Thyroid gland (tissue), 4 donors: ENCODE measurements at places on chromosomes 12 and 14. TPM values are rescaled to one million over a fixed set of nuclear protein-coding genes. Genes with fewer than 3 reads are reported as not detected.

Gene TMEM233
- 1.3 TPM for total RNA-seq

Gene HOTAIR
- total RNA-seq = not detected

Gene TBC1D30
- 31.3 TPM for total RNA-seq

Gene GPD1
- total RNA-seq = 10.6 TPM

Gene CACNA2D4
- 1.7 TPM for total RNA-seq

Gene ANP32D
- total RNA-seq = not detected

Gene CISTR
- not detected for total RNA-seq

Gene RDH12
- total RNA-seq = 0.92 TPM

Gene EAPP
- 68.7 TPM for total RNA-seq

Gene CEBPE
- not detected for total RNA-seq

DNA sequence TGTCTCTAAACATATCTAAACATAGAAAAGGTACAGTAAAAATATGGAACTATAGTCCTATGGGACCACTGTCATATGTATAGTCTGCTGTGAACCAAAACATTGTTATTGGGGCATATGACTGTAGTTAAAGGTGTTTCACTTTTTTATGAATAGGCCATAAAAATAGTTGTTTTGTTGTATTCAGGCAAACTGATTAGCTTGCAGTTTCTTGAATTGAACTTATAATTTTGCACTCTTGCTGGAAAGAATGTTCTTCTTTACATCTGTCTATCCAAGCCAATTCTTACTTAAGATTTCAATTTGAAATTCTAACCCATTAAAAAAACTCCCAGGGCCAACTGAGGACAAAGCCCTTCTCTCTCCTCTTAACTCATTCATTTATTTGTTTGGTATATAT, 234.1 kb downstream of the NOVA1 start:
- no peak overlapping the region for H3K4me3 ChIP-seq
- H3K4me1 ChIP-seq = no peaks in the 10 kb centered on the region
- DNase-seq = no peak
- no peaks in the 10 kb centered on the region for H3K27me3 ChIP-seq
- H3K36me3 ChIP-seq = no peaks in the 10 kb centered on the region
- H3K27ac ChIP-seq = no peak overlapping the region

DNA sequence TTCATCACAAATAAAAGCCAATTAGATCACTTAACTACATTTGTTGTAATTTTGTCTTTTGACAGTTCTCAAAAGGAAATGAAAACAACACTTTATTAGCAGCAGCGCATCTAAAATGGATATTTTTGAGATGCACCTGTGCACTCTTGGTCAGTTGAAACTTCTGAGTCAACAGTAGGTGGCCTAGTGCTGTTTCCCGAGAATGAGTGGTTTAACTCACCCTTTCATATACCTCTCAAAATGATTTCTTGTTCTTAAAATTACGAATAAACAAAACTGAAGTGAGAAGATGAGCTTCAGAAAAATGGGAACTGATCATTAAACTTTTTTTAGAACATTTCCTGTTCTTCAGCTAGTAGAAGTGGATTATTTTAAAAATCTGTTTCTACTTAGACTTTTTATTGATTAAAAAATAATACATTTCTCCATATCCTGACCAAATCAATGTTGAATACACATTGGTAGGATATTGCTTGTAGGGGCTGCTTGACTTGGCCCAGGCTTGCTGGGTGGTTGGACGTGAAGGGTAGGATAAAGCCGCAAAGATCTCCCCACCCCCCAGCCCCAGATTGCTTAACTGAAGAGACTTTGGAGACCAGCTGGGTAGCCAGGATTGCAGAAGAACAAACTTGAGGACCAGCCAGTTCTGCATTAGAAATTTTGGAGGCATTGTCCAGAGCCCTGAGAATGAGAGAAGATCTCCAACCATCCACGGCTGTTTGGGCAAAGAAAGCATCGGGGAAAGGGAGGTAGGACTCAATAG, 22.3 kb upstream of the STK38L start:
- H3K27ac ChIP-seq = no peak overlapping the region
- DNase-seq = no peak
- no peaks in the 10 kb centered on the region for H3K27me3 ChIP-seq
- H3K4me1 ChIP-seq = no peaks in the 10 kb centered on the region
- no peaks in the 10 kb centered on the region for H3K36me3 ChIP-seq

- no peaks in the 10 kb centered on the region for H3K27me3 ChIP-seq
- no peak overlapping the region for H3K4me3 ChIP-seq
- H3K4me1 ChIP-seq = peaks cover 8% of the 10 kb centered on the region
- no peak overlapping the region for H3K27ac ChIP-seq
- H3K36me3 ChIP-seq = no peaks in the 10 kb centered on the region
Observed at GRCh38 chr12:513446-513845, 53.7 kb downstream of the B4GALNT3 start.

DNA sequence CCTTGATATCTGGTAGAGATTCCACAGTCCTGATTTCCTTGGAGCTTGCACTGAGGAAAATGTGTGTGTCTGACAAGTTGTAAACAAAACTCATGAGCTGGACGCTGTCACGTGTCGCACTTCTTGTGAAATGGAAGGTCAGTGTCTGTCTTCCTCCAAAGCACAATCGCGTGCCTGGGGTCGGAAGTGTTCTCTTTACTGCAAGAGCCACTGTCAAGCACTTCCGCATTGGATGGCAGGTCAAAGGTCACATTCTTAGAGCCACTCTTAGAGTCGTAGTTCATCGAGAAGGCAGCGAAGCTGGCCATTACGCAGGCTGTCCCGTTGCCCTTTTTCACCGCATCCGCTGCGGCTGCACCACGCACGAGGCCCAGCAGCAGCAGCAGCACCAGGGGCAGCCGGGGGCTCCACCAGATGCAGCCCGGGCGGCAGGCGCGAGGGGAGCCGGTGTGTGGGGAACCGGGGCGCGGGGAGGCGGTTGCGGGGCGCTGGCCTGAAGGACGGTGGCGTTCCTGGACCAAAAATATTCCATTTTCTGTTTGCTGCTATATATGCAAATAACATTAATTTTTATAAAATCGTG, 45.0 kb downstream of the LRTM2 start:
- no peaks in the 10 kb centered on the region for H3K36me3 ChIP-seq
- no peak overlapping the region for H3K4me3 ChIP-seq

DNA sequence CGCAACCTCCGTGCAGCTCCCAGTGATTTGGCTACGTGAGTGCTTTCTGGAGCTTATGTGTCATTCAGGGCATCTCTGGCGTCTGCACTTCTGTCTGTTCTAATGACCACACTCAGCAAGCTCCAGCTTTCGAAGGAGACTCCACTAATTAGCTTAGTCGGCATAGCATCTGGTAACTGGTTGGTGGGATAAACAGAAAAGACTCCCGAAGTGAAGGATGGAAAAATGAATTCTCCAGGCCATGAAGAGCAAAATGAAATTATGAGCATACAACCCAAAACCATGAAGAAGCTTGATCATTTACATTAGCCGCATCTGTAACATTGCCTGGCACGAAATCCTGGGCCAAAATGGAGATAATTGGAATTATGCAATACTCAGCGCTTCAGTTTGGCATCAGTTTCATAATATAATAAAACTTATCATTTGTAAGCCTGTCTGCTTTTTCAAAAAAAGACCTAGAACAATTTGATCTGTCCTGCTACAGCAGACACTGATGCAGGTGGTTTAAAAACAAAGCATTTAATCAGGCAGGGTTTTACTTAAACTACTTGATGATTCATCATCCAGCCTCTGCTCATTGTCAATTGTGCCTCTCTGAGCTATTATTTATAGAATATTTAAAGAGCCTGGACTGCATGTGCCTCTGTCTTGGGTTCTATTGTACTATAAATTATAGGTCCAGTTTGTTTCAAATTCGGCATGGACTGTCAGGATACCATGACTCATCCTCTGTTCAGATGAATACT, 87.4 kb downstream of the SYT1 start:
- no peaks in the 10 kb centered on the region for H3K27me3 ChIP-seq
- H3K4me3 ChIP-seq = no peak overlapping the region
- H3K27ac ChIP-seq = no peak overlapping the region

DNA sequence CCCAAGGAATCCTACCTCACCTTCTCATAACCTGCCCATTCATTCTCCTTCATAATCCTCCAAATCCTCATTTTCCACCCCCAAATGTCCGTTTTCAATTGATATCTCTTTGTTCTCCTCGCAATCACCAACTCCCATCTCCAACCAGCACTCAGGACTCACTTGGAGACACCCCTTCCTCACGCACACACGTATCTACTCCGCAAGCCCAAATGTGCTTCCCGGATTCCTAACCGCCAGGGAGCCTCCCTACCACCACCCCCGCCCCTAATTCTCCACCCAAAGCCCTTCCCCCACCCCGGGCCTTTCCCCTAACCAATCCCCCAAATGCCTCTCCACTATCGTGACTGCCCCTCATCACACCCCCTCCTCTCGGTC, 304 bp downstream of the KCTD10 start:
- peak overlapping the region; percentile 98 for H3K27ac ChIP-seq
- no peaks in the 10 kb centered on the region for H3K36me3 ChIP-seq
- H3K4me1 ChIP-seq = peaks cover 54% of the 10 kb centered on the region
- no peak for DNase-seq
- no peaks in the 10 kb centered on the region for H3K27me3 ChIP-seq
- peak overlapping the region; percentile 79 for H3K4me3 ChIP-seq

DNA sequence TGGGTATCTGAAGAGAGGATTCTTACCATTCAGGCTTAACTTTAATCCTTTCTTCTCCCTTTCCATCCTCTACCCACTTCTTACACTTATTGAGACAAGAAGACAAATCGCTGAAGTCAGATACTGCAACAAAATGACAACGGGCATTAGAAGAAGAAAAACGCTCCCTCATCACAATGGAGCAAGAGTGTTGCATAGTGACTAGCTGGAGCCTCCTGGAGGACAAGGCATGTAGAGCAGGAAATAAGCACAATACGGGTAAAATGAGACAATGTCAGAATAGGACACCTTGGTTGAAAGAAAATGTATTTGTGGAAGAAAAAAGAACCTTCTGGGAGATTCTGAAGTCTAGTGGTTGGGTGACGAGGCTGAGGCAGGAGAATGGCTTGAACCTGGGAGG, 501.0 kb downstream of the RERGL start:
- no peak overlapping the region for H3K4me3 ChIP-seq
- no peaks in the 10 kb centered on the region for H3K27me3 ChIP-seq
- no peak for DNase-seq
- H3K4me1 ChIP-seq = no peaks in the 10 kb centered on the region

- no peak for DNase-seq
- no peak overlapping the region for H3K27ac ChIP-seq
- no peaks in the 10 kb centered on the region for H3K36me3 ChIP-seq
Observed at GRCh38 chr14:31510222-31510621, 22.4 kb upstream of the GPR33 start.

GRCh38 chr14:77580477-77580876, 36.0 kb downstream of the SPTLC2 start:
- H3K36me3 ChIP-seq = peaks cover 3% of the 10 kb centered on the region
- peak; percentile 31 for DNase-seq
- H3K27ac ChIP-seq = no peak overlapping the region
- H3K4me1 ChIP-seq = peaks cover 11% of the 10 kb centered on the region
